ENCODE measurements at places on chromosomes 11 and 22.

GRCh38 chr11:46020084-46020599 lies 97.7 kb downstream of the LARGE2 start:
- DNase-seq: no peak

GRCh38 chr11:126581871-126582648 lies 226.6 kb downstream of the ST3GAL4 start:
- no peak for DNase-seq

DNA sequence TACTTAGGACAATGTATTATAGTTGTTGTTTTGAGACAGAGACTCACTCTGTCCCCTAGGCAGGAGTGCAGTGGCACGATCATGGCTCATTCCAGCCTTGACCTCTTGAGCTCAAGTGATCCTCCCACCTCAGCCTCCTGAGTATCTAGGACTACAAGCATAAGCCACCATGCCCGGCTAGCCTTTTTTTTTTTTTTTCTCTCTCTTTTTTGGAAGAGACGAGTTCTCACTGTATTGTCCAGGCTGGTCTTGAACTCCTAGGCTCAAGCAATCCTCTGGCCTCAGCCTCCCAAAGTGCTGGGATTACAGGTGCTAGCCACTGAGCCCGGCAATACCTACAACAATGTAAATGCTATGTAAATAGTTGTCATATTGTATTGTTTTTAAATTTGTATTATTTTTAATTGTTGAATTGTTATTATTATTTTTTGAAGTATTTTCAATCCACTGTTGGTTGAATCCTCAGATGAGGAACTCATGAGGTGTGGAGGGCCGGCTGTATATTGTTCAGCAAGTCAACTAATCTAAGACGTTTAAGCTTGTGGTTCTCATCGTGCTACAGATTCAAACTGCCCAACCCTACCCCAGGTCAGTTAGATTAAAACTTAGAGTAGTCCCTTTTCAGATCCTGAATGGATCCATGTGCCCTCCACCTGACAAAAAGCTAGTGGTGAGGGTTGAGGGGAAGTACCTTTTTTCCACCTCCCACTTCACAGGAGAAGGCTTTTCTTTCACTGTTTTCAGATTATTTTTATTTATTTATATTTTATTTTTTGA lies 11.9 kb upstream of the ZNF280A start:
- no peak for DNase-seq

DNA sequence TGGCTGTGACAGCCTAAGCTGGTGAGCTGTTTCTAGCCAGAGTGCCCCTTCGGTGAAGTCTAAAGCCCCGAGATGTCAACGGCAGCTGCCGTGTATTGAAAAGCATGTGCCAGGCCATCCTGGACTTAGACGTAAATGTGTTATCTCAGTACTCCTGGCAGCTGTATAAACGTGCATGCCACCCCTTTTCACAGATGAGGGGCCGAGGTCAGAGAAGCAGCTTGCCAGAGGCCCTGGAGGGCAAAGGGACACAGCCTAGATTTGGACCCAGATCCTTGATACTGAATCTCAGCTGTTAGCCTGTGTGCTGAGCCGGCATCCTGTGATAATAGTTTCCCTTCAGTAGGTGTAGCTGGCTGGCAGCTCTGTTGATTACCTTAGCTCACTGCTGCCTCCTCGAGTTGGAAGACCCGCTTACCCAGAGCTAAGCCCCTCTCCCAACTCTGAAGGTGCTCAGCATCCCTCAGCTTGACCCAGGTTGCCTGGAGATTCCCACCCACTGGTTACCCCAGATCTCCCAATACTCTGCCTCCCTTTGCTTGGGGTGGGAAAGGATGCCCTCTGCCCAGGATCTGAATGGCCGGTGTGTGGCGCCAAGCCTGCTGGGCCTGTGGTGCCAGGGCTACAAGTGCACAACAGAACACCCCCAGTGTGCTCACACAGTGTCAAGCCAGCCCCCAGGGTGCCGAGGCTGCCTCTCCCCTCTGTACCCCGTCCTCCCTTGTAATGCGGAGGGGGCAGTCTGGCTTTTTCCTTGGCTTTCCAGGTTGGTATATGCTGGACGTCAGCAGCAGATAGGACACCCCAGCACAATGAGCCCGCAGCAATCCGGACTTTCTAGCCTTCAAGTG lies 59.8 kb upstream of the WNT7B start:
- peak; percentile 76 for DNase-seq

- DNase-seq: peak; percentile 81
These were observed 31.2 kb downstream of the PDE2A start for GRCh38 chr11:72642884-72643522.

- DNase-seq: no peak
These were observed 38.4 kb downstream of the KCNQ1OT1 start for GRCh38 chr11:2661173-2662023.

- no peak for DNase-seq
These were observed 11.6 kb upstream of the TMEM45B start for GRCh38 chr11:129804012-129804411.

GRCh38 chr11:113952588-113952987 lies 22.3 kb upstream of the HTR3A start:
- no peak for DNase-seq

GRCh38 chr11:131441051-131441810 lies 70.8 kb downstream of the NTM start:
- DNase-seq: no peak

DNA sequence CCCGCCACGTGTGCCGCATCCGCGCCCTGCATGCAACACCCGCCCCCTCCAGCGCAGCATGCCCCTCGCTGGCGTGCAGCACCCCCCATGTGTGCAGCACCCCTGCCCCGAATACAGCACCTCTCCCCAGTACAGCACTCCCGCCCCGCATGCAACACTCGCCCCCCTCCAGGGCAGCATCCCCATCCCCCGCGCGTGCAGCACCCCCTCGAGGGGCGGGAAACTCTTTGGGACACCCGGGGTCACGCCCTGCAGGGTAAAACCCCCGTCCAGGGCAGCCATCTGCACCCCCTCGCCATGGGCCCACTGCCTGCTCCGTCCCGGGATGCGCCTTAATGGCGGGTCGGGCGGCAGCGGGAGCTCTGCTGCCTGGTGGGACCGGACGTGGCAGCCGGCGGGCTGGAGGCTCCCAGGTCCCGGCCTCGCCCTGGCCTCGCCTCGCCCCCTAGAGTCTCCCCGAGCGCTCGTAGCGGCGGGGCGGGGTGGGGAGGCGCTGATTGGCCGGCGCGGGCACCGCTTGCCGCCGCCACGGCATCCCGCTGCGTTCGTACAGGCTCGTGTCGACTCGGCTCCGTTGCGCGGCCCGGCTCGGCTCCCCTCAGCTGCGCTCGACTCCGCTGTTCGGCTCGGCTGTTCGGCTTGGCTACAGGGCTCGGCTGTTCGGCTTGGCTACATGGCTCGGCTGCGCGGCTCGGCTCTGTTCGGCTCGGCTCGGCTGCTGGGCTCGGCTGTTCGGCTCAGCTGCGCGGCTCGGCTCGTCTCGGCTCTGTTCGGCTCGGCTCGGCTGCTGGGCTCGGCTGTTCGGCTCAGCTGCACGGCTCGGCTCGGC lies 417 bp upstream of the BRSK2 start:
- peak; percentile 93 for DNase-seq

GRCh38 chr22:23058481-23059283 lies 11.6 kb upstream of the GNAZ start:
- DNase-seq: no peak

- DNase-seq: no peak
These were observed 167.0 kb upstream of the RASSF10 start for GRCh38 chr11:12841946-12842630.

- no peak for DNase-seq
These were observed 39.7 kb downstream of the USP35 start for GRCh38 chr11:78228467-78228866.

- DNase-seq: no peak
These were observed 49.3 kb upstream of the PARVG start for GRCh38 chr22:44131412-44131811.

DNA sequence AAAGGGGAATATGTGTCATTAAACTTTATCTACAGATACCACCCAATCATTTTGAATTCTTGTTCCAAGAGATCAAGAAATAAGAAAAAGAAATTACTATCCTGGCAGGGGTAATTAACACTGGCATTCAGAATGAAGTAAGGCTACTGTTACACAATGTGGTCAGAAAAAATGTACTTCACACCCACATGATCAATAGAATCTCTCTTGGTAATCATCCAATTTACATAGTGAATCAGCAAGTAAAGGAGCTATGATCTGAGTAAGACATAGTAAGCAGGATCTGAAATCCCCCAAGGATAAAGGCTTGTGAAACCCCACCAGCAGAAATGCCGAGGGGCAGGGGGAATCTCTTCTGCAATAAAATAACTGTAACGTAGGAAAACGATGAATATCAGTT lies 466.5 kb downstream of the FAM181B start:
- no peak for DNase-seq

DNA sequence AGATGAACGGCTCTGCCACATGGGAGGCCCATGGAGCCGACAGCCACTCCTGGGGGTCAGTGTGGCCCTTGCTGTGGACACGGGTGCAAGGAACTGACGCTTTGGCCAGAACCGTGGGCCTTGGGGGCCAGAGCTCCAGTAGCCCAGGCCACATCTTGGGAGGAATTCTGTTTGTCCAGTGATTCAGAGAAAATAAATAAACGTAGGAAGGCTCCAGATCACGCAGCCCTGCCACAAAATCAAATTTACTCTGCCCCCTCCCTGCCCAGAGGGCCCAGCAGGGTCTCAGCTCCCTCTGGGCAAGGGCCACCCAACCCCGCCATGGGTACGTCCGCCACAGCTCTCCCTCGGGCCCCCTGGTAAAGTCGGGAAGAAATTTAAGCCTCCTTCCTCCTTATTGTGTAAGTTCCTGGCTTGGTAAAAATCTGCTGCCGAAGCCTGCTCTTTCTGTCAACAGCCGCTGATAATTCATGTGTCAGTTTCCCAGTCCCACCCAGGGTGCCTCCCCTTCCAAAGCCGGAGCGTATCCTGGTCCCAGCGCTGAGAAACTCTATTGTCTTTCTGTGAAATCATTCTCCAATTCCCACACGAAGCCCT lies 6.9 kb upstream of the MUC5AC start:
- DNase-seq: no peak

DNA sequence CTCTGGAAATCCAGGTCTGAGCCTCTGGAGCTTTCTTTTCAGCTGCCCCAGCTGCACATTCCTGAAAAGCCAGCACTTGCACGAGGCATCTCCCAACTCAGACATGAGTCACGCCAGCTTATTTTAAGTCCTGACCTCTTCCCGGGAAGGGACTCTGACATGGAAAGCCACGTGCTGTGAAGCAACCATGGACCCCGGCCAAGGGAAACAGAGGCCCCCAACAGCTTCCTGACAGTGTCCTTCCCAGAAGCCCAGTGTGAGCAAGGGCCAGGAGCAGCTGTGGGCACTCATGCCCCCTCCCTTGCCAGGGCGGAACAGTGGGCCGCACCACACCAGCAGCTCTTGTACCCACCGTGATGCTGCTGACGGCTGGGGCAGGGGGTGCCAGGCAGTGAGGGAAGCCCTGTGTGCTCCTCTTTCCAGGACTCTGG lies 118.8 kb upstream of the CADM1 start:
- DNase-seq: no peak

GRCh38 chr11:32386770-32387377 lies 48.5 kb downstream of the WT1 start:
- peak; percentile 64 for DNase-seq

GRCh38 chr22:27318516-27318915 lies 483.0 kb downstream of the MN1 start:
- no peak for DNase-seq

DNA sequence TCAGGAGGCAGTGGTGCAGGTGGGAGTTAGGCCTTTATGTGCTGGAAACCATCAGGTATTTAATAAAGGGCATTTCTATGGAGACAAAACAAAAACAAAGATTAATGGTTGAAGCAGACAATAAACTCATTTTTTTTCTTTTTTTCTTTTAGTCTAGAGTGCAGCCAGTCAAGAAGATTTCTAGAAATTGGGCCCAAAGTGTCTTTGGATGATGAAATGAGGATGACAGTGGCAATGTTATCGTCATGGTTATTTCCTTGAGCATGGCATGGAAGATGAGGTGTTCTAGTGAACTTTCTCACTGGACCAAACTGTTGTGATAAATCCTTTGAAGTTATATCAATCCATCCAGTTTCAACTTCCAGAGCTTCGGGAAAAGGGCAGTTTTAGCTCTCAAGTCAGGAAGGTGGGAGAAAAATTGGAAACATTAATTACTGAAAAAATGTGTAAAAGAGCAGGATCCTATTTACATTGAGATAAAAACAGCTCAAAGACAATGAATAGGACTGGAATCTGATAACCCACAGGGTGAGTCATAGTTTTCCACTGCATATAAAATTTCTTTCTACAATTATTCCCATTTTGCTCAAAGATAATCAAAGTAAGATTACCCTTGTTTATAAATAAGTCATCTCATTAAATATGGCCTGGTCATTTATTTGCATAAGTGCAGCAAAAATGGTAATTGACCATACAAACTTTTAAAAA lies 33.0 kb downstream of the PRR5L start:
- no peak for DNase-seq

- no peak for DNase-seq
These were observed 16.1 kb upstream of the MS4A7 start for GRCh38 chr11:60362241-60362640.

- no peak for DNase-seq
These were observed 10.3 kb upstream of the NEFH start for GRCh38 chr22:29469755-29470154.

DNA sequence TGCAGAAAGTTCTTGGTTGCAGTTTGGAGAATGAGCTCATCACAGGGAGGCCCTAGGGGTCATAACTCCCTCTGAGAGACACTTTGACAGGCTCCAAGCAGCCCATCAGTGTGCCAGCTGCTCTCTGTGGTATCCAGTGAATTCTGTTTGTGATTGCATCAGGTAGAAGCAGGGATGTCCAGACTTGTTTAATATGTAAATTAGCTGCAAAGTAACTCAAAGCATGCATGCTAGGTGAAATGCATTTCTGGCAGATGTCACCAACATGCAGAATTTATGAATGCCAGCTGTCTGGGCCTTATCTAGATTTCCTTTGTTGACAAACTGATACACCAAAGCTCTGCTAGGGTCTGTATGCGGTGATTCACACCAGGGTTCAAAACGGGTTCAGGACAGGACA lies 123.6 kb upstream of the MTNR1B start:
- DNase-seq: peak; percentile 25

- DNase-seq: no peak
These were observed 38.2 kb downstream of the ATXN10 start for GRCh38 chr22:45709866-45710265.

DNA sequence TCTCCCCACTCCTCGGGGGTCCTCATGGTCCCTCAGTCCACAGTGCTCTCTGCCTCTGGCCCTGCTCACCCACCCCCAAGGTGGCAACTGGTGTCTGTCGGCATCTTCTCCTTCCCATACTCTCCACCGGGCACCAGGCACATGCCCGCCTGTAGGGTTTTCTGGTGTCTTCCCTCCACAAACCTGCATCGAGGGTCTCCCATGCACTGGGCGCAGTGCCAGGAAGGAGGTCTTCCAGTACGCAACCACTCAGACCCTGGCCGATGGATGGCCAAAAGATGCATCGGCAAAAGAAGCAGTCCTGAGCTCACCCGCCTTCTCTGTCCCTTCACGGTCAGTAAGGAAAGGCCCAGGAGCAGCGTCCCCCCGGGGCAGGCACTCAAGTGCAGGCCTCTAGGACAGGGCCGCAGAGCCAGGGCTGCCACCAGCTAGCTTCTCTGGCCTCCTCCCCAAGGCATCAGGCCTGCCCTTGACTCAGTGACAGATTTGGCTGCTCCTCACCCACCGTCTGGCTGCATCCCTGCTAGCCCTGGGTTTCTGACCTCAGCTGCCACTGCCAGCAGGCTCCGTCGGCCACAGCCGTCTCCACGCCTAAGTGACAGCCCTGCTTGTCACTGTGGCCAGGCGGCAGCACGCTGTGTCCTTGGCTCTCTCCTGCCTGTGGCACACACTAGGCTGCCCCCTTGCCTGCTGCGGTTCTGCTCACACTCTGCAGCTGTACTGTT lies 32.1 kb upstream of the IGSF9B start:
- no peak for DNase-seq
